Left lobe of liver (tissue), 2 donors: ENCODE measurements at places on chromosomes 1 and 21.

- DNase-seq, result no peak
Observed at GRCh38 chr1:246459221-246459620, 47.9 kb downstream of the SMYD3 start.

GRCh38 chr21:38399103-38399502 lies 99.2 kb downstream of the ERG start:
- DNase-seq, result no peak

DNA sequence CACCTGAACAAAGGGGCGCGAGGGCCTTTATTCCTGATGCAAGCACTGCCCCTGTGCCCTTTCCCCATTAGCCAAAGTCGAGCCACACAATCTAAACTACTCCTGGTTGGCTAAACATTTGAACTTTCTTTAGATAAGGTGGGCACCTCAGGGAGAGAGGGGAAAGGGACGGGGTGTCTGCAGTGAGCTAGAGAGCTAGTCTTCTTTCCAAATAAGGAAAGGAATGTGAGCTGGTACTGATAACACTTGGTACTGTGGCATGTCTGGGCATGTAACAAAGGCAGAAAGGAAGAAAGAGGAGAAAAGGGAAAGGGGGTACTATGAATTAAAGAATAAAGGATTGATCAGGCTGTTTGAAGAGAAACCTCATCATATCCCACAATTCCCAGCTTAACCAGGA lies 62.8 kb downstream of the OVGP1 start:
- no peak for DNase-seq

DNA sequence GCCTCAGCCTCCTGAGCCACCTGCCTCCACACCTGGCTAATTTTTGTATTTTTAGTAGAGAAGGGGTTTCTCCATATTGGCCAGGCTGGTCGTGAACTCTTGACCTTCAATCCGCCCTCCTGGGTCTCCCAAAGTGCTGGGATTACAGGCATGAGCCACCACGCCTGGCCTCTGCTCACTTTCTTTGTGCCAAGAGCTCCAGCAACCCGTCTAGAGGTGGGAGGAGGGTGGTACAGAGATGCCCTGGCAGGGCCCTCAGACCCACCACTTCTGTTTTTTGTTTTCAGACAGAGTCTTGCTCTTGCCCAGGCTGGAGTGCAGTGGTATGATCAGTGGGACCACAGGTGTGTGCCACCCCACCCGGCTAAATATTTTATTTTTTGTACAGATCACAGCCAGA lies 6.9 kb upstream of the SYNC start:
- no peak for DNase-seq
